ENCODE measurements at places on chromosomes 3 and 15.

- no peak for DNase-seq
These were observed 77.9 kb upstream of the IGSF10 start for GRCh38 chr3:151538456-151539393.

- DNase-seq = no peak
These were observed 31.9 kb downstream of the CRTC3 start for GRCh38 chr15:90561344-90562244.

DNA sequence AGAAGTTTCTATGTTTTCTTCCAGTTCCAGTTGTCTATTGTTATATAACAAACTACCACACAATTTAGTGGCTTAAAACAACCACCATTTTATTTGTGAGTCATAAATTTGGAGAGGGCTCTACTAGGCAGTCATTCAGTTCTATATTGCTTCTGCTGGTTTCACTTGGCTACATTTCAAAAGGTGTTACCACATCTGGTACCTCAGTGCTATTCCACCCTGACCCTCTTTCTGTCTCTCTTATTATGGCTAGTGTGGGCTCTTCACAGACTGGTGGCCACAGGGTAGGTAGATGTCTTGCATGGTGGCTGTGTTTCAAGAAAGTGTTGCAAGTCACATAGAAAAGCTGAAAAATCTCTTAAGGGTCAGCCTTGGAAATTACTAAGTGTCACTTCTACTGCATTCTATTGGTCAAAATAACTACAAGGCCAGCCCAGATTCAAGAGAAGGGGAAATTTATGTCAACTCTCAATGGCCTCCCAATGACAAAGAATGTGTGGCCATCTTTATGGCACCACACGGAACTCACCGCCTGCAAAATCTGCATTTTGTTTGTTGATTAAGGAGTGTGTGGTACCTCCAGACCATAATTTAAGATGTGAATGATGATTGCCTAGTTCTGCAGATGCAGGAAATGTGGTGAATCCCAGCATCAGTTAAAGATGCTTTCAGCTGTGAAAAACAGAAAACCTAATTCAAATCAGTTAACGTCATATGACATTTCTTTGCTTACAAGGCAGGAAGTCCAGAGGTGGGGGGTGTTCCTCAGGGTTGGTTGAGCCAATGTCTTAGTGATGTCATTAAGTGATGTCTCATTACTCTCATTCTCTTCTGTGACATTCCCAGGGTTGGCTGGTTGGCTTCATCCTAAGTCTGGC is 105.8 kb upstream of the RASGRP1 start:
- no peak for DNase-seq

- DNase-seq = no peak
These were observed 264.7 kb downstream of the ZBBX start for GRCh38 chr3:167115331-167115934.

GRCh38 chr3:31462050-31462569 is 70.6 kb upstream of the STT3B start:
- DNase-seq = no peak

- DNase-seq = no peak
These were observed 84.7 kb downstream of the MYO9A start for GRCh38 chr15:72033285-72033684.

- no peak for DNase-seq
These were observed 50.3 kb upstream of the PPP2R3A start for GRCh38 chr3:135915206-135915605.

DNA sequence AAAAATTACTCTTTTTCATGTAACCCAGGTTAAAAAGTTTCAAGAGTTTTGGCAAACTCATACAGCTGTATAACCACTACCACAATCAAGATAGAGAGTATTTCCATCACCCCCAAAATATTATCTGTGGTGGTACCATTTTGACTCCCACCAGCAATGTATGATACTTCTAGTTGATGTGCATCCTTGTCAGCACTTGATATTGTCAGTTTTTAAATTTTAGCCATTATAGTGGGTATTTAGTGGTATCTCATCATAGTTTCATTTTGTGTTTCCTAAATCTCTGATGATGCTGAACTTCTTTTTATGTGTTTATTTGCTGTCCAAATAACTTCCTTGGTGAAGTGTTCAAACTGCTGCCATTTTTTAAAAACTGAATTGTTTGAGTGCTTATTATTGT is 14.6 kb downstream of the CTDSPL start:
- DNase-seq = no peak

DNA sequence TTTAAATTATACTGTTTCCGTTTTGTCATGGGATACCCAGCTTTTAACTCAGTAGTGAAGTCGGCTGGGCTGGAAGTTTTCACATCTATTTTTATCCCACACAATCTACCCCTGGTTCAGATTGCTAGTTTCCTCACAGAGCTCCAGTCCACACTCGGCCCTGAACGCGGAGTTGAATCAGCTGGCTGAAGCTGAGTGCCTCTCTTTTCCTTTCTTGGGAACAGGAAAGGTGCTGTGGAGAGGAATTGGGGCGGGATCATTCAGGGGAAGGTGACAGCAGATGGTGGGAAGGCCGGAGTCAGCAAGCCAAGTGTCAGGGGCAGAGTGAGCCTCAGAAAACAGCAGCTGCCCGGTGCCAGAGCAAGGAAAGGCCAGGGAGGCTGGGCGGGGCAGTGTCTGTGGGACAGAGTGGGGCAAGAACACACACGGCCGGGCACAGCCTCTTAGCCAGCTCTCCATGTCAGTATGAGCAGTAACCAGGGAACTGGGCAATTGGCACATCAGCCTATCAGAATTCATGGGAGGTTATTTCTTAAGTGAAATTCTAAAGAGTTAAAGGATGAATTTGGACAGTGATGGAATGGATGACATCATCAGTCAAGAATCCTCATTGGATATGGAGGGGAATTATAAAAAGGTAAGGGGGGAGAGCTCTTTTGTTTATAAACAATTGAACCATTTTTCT is 135.7 kb upstream of the IL12A start:
- DNase-seq = peak; percentile 62

GRCh38 chr3:31423482-31423881 is 109.2 kb upstream of the STT3B start:
- DNase-seq = no peak

GRCh38 chr15:93515256-93516051 is 426.4 kb upstream of the RGMA start:
- DNase-seq = no peak

DNA sequence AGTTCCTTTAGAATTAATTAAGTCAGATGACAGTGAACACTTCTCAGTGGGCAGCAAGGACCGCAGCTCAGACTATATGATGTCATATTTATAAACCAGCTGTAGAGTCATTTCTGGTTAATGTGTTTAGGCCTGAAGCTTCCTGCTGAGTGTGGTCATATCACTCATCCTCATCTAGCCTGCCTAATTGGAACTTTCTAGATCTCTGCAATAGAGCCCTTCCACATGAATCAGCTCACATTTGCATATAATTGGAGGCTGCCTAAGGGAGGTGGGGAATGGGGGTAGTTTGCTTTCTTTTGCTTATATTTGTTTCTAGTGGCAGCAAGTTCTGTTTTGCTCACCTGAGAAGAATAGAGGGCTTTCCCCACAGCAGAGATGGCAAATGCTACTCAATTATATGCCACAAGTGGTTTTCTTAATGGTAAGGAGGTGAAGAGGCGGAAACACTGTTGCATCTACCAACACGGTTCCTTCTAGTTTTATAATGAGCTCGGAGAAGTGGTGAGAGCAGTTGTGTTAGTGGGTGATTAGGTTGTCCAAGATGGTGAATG is 148.1 kb downstream of the KLHL25 start:
- DNase-seq = no peak

DNA sequence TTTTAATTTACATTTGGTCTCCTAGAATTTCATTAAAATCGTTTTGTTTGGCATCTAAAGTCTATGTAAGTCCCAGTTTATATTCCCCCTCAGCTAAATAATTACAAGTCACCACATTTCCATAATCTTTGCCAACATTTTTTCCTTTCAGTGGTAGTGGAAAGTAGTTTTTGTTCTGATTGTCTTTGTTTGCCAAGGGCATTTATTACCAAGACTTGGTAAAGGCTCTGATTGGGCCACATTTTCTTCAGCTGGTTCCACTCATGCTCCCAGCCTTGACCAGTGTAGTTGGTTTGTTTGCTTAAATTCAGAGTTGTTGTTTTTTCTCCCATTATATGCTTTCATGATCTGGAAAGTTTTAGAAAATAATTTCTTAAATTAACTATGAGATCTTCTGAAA is 153.4 kb upstream of the MME start:
- no peak for DNase-seq

DNA sequence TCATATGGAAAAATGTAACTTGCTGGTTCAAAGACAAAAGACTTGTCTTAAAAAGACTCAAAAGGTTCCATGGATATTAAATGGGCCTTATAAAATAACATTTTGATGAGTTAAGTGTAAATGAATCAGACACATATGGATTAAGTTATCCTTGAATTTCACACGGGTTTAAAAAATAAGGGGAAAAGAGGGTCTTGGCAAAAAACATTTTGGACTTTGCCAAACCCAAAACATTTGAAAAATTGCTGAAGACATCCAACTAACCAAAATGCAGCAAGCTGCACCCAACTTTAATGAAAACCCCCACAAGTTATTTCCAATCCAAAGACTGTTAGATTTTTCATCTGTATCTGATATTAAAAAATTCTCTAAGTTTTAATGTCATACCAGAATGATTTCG is 200.7 kb downstream of the MEIS2 start:
- no peak for DNase-seq

GRCh38 chr3:88101142-88101541 is 42.1 kb downstream of the ZNF654 start:
- no peak for DNase-seq

- no peak for DNase-seq
These were observed 5.7 kb upstream of the PLSCR1 start for GRCh38 chr3:146550070-146550615.

- no peak for DNase-seq
These were observed 29.6 kb upstream of the CSTA start for GRCh38 chr3:122295266-122296062.

DNA sequence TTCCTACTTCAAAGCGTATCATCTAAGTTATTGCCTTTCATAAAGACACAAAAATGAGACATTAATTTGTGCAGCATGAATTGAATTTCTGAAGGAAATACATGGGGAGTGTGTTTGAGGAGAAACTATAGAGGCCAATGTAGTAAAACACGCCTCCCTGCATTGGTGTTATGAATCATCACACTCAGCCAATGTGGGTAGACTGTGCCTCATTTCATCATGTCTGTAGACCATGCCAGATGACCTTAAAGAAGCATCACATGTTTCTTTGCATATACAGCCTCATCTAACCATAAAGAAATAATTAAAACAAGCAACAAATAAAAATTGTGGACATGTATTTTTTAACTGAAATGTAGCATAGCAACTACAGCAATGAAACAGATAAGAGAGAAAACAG is 486.0 kb upstream of the ADAMTS9 start:
- no peak for DNase-seq

DNA sequence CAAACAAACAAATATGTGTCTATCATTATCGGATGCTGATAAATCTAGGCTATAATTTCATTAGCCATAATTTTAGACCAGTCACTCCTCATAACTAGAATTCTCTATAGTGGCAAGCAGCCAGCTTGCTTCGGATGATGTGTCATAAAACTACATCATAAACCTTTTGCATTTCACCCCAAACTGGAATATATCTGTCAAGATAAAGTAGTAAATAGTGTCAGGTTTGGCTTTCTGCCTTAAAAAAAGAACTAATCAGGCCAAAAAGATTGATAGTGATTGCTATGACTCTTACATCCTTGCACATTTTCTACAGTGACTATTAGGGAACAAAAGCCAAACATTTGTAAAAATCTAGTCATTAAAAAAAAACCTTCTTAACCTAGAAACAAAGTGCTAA is 51.0 kb downstream of the DPPA2 start:
- no peak for DNase-seq

- no peak for DNase-seq
These were observed 157.0 kb downstream of the TLE3 start for GRCh38 chr15:69940441-69941300.

DNA sequence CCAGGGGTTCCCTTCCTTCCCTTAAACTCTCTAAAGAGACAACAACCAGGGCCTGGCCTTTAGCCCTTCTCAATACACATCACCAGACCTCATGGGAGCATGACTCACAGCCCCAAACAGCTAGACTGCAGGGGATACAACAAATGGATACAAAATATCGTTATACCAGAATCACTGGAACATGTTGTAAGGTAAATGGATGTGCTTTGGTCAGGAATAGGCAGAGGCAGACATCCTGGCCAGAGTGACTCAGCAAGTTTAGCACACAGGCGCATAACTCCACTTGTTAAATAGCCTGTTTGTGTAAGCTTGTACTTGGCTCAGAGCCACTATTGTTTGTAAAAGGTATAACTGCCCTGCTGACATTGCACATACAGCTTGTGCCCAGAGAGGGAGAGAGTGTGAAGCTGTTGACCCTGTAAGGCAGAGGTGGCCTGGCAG is 18.3 kb downstream of the TMED3 start:
- DNase-seq = no peak

DNA sequence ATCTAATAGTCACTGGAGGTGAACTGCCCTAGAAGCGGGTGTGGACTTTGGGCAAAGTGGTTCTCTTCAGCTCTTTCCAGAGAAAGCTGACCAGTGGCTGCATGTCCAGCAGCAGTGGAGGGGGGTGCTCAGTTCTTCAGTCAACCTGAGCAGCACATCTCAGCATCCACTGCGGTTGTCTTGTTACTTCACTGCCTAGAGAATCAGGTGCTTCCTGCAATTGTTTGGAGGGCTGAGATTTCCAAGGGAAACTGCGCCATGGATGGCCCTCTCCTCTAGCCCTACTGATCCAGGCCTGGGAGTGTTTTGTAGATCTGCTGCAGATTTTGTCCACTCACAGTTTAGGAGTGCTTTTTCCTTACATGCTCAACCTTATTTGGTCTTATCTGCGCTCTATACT is 65.6 kb upstream of the CFAP161 start:
- DNase-seq = no peak

Measured in H9 (cell line).